ENCODE measurements at places on chromosomes 6 and 20. TPM values are rescaled to one million over a fixed set of nuclear protein-coding genes. Genes with fewer than 3 reads are reported as not detected.

ANKRD66 gene
- total RNA-seq, result not detected

E2F1 gene
- total RNA-seq, result 2.2 TPM

NKX2-4 gene
- total RNA-seq, result not detected

LY86 gene
- 1.5 TPM for total RNA-seq

IFNGR1 gene
- total RNA-seq, result 71.4 TPM

WFDC5 gene
- not detected for total RNA-seq

ENPP4 gene
- 11.7 TPM for total RNA-seq

DNA sequence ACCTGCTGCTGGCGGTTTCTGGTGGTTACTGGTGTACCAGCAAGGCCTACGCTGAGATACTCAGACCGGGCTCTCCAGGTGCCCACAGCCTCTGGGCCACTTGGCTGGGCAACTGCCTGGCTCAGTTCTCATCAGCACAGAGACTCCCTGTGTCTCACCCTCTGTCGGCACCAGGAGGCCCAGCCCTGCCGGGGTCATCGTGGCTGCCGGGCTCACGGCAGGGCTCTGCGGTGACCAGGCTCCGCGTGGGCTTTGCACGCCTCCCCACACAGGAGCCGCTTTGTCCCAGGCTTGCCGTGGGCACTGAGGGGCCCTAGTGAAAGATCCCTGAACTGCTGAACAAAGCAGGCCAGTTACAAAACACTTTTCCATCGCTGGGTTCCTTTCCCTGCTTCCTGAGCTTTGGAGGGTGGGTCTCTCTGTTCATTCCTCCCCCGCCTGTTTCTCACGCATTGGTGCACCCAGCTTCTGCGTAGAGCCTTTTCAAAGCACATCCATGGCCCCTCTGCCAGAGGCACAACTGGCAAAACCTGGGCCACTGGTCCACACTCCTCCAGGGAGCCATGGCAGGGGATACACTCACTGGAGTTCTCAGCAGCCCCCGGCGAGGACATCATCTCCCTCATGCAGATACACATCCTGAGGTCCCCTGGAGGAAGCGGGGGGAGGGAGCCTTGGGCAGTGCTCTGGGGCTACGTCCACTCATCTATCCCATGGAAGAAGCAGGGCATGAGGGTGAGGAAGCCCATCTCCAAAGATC, 117.0 kb downstream of the NFATC2 start:
- no peak for DNase-seq

GRCh38 chr6:45424451-45424861, 46.7 kb upstream of the SUPT3H start:
- no peak for DNase-seq

DNA sequence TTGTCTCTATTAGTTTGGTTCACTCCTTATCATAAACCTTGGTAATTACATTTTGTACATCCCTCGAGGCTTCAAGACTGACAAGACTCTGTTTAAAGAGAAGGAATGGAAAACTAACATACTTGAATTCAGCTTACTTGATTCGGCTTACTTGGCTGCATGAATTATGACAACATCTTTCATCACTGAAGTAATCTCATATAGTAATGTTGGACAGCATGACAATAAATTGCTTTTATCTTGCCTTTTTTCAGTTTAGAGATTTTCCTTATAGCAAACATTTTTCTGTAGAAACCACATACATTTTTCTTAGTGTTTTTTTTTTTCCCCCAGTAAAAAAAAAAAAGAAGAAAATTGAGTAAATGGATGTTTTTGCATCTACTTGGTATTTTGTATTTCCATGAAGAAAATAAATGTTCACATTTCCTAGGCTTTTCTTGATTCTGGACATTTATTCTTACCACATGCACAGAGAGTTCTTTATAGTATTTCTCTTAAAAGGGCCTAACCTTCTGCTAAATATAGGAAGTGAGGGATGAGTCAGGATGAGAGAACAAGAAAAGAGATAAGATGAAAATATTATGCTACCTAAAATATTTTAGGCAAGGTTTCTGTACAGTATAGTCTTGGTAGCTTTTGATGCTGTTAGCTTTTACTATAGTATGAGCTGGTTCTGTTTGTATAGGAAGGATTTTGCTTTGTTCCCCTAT, 101.0 kb upstream of the HDGFL1 start:
- no peak for DNase-seq

GRCh38 chr6:100913400-100914276, 32.5 kb upstream of the ASCC3 start:
- DNase-seq, result no peak

DNA sequence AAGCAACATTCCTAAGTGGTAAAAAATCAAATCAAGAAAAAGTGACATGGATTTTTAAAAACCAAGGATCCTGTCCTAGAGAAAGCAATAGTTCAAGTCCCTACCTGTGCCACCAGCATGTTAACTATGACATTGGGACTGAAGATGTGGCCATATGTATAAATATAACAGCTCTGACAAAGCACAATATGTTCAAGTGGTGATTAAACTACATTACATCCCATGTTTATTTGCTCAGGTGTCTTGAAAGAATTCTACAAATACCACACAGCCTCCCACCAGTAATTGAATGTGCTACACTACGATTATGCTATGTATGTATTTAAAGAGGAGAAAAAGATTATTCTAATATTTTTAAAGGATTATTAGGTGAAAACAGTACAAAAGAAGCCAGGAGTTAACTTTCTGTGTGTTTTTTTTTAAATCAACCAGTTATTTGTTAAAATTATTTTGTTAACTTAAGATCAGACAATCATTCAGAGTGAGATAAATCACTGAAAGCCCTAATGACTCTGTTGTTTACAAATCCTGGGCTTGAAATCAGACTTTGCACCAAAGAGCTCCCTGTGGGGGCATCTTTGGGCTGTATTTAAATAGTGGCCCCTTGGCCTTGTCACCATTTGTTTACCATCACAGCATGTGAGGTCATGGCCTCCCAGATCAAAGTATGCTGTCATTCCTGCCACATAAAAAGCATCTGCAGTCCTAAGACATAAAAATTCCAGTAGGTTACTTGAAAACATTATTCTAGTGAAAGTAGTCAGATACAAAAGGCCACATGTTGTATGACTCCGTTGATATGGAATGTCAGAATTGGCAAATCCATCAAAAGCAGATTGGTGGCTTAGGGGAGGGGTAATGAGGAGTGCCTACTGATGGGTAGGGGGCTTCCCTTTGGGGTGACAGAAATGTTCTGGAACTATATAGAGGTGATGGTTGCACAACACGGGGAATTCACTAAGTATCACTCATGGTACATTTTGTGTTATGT, 17.1 kb downstream of the TTLL2 start:
- no peak for DNase-seq

- DNase-seq, result no peak
Observed at GRCh38 chr6:36929152-36929551, 25.4 kb upstream of the PI16 start.

DNA sequence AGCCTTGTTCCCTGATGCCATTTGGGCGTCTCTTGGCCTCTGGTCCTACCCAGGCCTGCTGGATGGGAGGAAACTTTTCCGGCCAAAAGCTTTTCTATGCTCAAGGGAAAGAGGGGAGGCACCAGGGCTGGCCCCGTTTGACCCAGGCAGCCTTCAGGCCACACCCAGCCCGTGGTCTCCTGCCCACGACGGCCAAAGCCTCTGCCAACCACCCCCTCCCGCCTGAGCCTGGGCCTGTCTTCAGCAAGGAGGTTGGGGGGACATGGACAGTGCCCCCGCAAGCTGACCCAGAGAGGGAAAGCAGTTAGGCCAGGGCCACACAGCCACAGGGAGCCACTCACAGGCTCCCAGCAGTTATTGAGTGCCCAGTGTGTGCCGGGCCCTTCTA, 49.5 kb downstream of the SRC start:
- DNase-seq, result no peak

DNA sequence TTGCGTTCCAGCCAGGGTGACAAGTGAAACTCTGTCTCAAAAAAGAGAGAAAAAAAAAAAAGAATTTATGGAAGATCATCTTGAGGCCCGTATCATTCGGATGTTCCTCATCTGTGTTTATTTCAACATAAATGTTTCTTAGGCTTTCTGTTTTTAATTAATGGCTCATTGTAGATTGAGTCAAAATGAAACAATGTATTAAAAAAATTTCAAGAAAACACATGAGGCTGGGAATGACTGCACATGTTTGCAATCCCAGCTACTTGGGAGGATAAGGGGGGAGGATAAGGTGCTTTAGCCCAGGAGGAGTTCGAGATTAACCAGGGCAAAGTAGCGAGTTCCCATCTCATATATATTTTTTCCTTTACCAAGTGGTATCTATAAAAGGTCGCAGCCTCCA, 47.3 kb downstream of the ITCH start:
- no peak for DNase-seq

- no peak for DNase-seq
Observed at GRCh38 chr6:13766201-13766634, 48.1 kb downstream of the MCUR1 start.

- DNase-seq, result no peak
Observed at GRCh38 chr6:20221421-20221820, 9.2 kb upstream of the MBOAT1 start.

GRCh38 chr20:4555188-4555890, 166.4 kb upstream of the PRND start:
- DNase-seq, result no peak

DNA sequence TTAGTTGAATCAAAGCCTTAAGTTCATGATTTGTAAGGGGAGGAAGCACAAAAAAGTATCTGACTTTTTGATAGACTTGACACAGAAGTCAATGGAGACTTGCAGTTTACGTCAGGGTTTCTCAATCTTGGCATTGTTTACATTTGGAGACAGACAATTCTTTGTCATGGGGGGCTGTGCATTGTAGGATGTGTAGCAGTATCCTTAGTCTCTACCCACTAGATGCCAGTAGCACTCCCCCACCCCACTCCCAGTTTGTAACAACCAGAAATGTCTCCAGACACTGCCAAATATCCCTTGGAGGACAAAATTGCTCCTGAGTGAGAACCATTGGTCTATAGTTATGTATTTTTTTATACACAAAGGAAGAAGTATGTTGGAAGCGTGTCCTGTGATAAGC, 434.1 kb downstream of the RFPL4B start:
- DNase-seq, result no peak

DNA sequence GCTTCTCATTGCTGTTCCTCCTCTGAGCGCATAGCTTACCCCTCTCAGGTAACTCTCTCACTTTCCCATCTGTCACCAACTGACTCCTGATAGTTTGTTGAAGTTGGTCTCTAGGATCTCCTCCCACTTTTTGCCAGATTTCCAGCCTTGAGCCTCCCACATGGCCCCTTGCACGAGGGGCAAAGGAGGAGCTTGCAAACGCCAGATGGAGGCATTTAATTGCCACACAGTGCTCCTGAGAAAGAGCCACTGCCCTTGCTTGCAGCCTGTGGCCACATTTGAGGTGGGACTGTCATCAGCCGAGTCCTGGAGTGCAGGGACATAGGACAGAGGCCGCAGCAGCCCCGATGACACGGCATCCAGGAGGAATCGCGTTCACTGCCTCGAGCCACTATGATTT, 348.7 kb downstream of the SMOC2 start:
- DNase-seq, result no peak

GRCh38 chr6:135212020-135212806, 31.1 kb downstream of the MYB start:
- DNase-seq, result no peak

DNA sequence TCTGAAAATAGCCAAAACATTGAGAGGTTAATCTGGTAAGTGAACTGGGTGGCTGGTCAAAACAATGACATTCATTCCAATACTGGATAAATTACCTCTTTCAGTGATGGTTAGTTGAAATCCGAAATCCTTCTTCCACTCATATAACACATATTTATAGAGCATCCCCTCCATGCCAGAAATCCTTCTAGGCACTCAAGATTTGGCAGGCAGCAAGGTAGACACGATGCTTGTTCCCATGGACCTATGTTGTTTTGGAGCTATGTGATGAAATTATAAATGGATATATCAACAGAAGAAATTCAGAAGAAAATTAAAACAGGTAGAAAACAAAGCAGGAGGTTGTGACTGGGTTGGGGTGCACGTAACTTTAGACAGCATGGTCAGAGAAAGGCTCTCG, 26.3 kb upstream of the SNRPB2 start:
- no peak for DNase-seq

- no peak for DNase-seq
Observed at GRCh38 chr20:51985013-51985415, 182.7 kb upstream of the SALL4 start.
